ENCODE measurements at places on chromosomes 7 and 10.

- DNase-seq = no peak
Observed at GRCh38 chr7:16114633-16115032, 306.7 kb downstream of the CRPPA start.

DNA sequence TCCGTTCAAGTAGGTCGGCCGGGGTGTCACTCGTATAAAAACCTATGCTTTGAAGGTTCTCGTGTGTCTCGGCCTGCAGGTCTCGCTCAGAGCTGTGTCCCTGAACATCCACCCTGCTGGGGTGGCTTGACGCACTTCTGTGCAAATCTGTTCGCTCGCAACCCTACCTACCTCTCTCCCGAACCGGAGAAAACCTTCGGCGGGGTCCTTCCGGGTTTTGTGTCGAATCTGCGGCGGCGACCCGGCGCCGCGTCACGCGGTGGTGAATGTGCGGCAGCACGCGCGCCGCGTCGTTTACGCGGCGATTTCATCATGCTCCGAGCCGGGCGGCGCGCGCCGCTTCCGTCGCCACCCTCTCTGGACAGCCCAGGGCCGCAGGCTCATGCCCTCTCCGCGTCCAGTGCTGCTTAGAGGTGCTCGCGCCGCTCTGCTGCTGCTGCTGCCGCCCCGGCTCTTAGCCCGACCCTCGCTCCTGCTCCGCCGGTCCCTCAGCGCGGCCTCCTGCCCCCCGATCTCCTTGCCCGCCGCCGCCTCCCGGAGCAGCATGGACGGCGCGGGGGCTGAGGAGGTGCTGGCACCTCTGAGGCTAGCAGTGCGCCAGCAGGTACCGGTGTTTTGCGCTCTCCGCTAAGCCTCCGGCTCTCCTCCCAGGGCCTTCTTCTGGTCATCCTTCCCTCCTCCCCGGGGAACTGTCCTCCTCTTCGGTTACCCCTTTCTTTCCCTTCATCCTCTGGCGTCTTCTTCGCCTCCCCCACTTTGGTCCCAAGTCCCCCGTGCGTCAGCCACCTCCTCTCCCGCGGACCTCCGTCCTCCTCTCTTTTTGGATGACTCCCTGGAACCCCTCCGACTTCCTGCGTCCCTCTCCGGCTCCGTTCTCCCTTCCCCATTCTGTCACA is at the start of gene GARS1:
GARS1 (plus strand) TSS at position 339 of the 896 bp plus-strand sequence; CDS start at position 383, 44 bp downstream.
- DNase-seq = peak; percentile 96

DNA sequence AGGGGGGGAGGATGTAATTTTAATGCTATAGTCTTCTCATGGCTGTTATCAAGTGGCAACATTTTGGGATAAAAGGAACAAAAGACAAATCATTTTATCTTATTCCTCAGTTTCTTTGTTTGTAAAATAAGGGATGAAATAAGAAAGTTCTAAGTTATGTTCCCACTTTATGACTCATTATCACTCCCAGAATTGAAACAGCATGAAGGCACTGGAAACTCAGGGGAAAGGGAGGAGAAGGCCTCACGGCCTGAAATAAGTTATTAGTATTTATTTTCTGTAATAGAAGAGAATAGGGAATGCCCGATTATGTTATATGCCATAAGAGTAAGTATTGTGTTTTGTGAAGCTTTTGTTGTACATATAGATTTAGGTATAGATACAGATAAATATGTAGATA is 85.0 kb upstream of the NAMPT start:
- DNase-seq = no peak

GRCh38 chr7:82156893-82157292 is 286.7 kb downstream of the CACNA2D1 start:
- DNase-seq = no peak

DNA sequence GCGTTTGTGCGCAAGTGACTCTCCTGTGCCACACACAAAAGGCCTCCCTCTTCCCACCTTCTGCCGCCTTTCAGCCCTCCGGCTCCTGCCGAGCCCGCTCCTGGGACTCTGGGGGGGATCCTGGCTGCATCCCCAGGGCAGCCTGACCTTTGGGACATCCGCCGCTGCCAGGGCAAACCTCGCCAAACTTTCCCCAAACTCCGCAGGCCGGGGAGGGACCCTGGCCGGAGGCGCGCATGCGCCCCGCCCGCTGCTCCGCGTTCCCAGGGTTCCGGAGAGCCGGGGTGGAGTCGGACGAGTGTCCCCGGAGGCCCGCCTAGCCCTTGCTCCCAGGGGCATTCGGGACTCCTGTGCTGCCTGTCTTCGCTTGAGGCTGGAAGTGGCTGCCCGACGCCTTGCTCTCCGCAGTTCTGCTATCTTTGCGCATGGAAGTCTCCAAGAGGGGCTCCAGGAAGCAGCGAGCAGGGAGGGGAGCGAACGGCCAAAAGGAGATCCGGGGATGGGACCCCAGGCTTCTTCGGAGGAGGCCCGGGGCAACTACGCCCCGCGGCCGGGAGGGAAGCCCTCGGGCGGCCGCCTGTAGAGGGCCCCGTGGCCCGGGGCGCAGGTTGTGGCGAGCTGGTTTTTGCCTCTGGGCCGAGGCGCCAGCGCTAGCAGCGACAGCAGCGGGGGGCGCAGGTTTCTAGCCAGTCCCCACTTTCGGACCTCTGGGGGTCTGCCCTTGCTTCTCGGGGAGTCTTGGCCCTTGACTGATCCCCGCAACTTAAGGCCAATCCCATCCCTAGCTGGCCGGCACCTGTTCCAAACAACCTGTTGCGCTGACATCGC is 7.0 kb downstream of the PTF1A start:
- DNase-seq = no peak

DNA sequence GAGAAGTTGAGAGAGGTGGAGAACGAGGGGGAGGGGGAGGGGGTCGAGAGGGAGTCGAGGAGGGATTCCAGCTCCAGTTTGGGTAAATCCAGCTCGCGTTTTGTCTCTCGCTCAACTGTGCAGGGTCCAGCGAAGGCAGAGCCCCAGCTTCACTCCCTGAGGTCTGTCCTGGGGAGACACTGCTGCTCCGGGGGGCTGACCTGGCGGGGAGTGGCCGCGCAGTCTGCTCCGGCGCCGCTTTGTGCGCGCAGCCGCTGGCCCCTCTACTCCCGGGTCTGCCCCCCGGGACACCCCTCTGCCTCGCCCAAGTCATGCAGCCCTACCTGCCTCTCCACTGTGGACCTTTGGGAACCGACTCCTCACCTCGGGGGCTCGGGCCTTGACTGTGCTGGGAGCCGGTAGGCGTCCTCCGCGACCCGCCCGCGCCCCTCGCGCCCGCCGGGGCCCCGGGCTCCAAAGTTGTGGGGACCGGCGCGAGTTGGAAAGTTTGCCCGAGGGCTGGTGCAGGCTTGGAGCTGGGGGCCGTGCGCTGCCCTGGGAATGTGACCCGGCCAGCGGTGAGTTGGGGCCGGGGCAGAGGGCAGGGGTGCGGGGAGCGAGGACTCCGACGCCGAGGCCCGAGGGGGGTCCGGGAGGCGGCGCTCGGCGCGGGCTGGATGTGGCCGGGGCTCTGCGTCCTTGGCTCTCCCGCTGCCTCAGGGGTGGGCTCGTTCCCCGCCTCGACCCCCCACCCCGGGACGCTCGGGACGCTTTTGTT is at the start of gene TET1:
TET1 (plus strand) TSS at position 152 of the 757 bp plus-strand sequence. CDS start 12,002 bp downstream, outside the sequence.
- peak; percentile 59 for DNase-seq

DNA sequence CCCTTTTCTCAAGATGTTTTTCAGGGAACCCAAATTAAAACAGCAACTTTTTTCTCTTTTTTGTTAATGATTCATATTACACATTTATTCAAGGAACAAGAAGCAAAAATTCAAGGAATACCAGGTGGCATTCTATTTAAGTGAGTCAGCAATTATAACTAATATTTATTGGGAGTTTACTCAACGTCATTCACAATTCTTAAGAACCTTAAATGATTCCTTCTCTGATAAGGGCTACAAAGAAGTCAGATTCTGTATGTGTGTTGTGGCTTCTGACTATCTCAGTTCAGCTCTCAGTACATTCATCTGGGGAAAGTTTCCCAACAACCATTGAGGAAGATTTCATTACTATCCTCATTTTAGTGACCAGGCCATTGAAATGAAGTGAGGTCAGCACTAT is 470.7 kb upstream of the AKR1E2 start:
- no peak for DNase-seq

GRCh38 chr7:44894888-44895580 is 9.7 kb upstream of the PURB start:
- DNase-seq = no peak

GRCh38 chr7:48875045-48875916 is 49.1 kb upstream of the CDC14C start:
- DNase-seq = peak; percentile 67

GRCh38 chr7:43092819-43093218 is 19.6 kb upstream of the HECW1 start:
- DNase-seq = no peak

DNA sequence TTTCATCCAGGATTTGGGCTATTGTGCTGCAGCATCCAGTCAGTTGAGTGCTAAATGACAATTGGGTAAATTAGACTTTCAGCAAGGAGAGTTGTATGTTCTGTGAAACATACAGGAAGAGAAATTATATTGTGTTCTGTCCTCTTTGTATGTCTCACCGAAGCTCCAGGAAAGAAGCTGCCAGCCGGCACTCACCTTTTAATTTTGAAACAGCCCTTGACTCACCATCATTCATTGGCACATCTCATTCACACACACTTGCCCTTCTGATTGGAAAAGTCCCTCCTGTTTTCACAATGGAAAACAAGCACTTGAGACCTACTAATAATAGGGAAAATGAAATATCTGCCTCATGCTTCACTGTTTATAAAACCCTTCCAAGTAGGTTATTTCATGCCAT is 495.6 kb downstream of the RPS24 start:
- DNase-seq = no peak

DNA sequence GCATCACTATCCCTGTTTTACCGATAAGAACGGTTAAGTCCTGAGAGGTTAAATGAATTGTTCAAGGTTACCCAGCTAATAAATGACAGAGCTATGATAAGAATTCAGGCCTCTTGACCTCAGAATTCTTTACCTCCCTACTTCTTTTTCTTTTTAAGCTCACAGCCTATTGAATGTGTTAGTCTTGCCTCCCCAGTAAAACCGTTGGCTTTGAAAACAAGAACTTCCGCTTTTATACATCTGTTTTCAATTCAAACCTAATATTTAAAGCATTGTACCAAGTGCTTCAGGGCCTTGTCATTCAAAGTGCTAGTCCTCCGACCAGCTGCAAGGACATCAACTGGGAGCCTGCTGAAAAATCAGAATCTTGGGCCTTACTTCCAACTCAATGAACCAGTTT is 15.6 kb downstream of the SEC31B start:
- DNase-seq = no peak

DNA sequence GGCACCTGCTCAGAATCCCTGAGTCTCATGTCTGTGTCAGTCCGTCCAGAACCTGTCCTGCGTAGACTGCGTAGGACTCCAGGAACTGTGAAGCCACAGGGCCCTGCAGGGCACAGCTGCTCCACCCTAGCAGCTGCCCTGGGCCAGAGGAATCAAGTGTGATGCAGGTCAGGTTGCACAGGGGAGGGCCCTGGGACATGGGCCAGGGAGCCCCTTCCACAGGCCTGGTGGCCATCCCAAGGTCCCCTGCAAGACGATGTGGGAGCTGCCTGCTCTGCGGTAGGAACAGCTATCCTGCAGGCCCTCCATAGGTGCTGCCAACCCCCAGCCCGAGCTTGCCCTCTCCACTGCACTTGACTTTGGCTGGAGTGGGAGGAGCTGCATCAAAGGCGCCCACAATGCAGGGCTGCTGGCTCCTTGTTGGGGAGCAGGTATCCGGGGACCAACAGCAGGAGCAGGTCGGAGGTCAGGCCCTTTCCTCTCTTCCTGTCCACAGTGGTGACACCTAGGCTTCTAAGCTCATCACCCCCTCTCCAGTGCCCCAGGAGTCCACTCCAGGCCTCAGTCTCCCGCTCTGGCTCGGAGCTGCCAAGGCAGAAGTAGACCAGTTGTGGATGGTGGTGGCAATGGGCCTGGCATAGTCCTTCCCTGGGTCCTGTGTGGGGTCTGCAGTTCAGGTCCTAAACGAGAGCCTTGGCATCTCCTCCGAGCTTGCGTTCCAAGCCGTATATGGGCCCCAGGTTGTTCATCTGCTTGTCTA is 149.1 kb downstream of the MAPK8 start:
- DNase-seq = no peak

DNA sequence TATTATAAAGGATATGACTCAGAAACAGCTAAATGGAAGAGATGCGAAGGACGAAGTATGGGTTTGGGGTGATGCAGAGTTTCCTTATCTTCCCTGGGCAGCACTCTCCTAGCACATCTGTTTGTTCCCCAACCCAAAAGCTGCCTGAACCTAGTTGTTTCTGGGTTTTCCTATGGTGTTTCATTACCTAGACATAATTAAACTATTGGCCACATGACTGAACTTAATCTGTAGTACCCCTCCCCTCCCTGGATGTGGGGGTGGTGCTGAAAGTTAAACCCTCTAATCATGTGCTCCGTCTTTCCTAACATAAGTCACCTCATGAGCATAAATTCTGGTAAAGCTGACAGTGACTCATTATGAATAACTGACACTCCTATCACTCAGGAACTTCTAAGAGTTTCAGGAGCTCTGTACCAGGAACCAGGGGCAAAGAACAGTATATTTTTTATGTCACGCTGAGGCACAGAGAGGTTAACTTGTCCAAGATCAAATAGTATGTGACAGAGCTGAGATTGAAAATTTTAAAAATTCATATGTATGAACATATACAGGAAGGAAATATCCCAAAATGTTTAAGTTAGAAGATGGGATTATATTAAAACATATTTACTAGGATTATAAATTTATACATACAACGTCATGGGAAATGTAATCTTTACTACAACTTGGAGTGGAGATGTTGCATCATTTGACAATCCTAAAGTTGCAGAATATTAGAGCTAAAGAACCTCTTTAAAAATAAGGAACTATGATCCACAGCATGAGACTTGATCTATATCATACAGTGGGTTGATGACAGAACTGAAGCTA is 4.8 kb downstream of the STRIP2 start:
- no peak for DNase-seq

DNA sequence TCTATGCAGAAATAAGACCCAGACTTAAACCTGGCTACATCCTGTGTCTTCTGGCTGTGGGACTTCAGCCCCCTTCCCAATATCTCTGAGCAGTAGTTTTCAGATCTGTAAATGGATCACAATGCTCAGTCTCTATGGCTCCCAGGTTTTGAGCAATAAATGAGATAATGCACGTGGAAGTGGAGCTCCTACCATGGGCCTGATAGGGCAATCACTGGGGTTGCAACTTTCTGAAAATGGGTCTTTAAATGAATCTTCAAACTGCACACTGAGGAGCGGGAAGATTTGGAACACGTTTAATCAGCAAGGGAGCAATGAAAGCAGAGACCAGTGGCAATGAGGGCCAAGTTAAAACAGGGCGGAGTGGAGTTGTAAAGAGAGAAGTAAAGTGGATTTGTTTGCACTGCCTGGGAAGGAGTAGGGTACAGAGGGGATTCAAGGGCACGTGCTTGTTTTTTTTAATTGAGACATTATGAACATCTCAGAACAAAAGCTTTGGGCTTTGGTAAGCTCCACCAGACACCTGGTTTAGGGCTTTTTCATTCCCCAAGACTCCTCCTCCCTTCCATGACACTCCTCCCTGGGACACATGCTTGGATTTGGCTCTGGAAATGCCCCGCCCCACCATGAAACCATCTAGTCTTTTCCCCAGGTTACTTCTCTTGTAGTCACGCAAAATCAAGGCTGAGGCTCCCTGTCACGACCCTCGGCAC is 42.7 kb downstream of the PAPSS2 start:
- DNase-seq = no peak

Measured in left ventricle myocardium superior (tissue), 1 donor.